ENCODE measurements at places on chromosomes 1 and 21. TPM values are rescaled to one million over a fixed set of nuclear protein-coding genes. Genes with fewer than 3 reads are reported as not detected.

SPAG17 gene
- polyA plus RNA-seq = 0.55 TPM

CLDN14 gene
- polyA plus RNA-seq = not detected

LRRC71 gene
- 0.13 TPM for polyA plus RNA-seq

ARHGEF16 gene
- 117 TPM for polyA plus RNA-seq

CNN3 gene
- 132 TPM for polyA plus RNA-seq

ALDH4A1 gene
- 6.3 TPM for polyA plus RNA-seq

Measured in small intestine (tissue), 16 donors.